Neural crest cell (in vitro differentiated cells): ENCODE measurements at places on chromosomes 2 and 18. TPM values are rescaled to one million over a fixed set of nuclear protein-coding genes. Genes with fewer than 3 reads are reported as not detected.

The CRYGD gene
- not detected in 2 replicates for total RNA-seq

The TLX2 gene
- not detected in 2 replicates for total RNA-seq

The BMP10 gene
- not detected in 2 replicates for total RNA-seq

The ARHGAP28 gene
- total RNA-seq = 20.2 and 22.5 TPM in 2 replicates

The FHOD3 gene
- 28.6 and 29.0 TPM in 2 replicates for total RNA-seq

The MAL gene
- 0.48 and 0.65 TPM in 2 replicates for total RNA-seq

The SEH1L gene
- total RNA-seq = 64.2 and 74.5 TPM in 2 replicates

GRCh38 chr2:19617257-19617848, 258.9 kb upstream of the OSR1 start:
- DNase-seq = no peak

- DNase-seq = no peak
These were observed at the start of gene TRIM54 for GRCh38 chr2:27281855-27282559. TRIM54 (plus strand) TSS chr2:27282429; CDS start chr2:27282732, 303 bp downstream.

DNA sequence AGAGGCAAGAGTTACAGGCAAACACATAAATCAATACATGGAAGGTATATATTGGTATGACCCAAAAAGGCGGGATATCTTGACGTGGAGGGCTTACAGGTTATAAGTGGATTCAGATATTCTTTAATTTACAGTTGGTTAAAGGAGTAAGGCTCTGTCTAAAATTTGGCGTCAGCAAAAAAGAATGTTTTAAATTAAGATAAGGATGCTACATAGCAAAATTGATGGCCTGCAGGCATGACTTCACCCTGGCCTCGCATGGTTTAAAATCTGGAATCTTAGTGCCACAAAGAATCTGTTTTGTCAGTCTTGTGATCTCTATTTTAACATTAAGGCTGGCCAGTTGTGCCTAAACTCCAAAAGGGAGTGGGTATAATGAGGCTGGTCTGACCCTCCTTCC, 58.4 kb upstream of the REL start:
- DNase-seq = no peak

GRCh38 chr2:10086950-10087349, 6.7 kb upstream of the CYS1 start:
- DNase-seq = no peak

- DNase-seq = peak; percentile 5
These were observed 479.3 kb downstream of the CPS1 start for GRCh38 chr2:211035548-211036185.

DNA sequence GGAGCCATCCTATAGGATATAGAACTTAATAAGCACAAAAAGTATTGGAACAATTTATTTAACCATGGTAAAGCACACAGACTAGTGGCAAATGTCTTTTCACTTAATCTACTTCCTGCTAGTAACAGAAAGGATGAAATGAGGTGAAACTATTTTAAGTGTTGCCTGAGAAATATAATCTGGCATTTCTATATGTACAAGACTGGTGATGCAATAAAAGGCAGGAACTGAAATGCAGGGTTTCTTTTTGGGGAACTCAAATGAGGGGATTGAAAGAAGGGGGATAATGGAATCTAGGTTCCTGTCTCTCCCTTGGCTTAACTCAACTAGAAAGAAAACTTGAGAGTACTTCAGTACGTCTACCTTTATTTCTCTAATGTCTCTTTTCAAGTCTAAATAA, 122.3 kb downstream of the MEMO1 start:
- no peak for DNase-seq

- DNase-seq = no peak
These were observed 85.3 kb downstream of the SDC1 start for GRCh38 chr2:20139407-20140172.

DNA sequence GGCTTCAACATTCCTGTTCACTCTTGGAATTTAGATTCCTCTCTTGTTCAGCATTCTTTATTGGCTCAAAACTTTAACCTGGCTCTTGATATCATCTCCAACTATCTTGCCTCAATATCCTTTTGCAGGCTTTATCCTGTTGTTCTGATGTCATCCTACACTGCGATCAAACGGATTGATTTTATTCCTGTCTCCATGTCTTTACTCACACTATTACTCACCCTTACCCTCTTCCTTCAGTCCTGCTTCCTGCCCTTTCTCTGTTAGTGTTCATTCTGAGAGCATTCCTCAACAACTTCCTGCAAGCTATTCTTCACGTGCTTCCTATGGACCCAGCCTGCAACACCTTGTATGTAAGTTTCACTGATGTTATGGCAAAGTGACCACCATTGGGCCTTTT, 264.7 kb downstream of the RNF152 start:
- no peak for DNase-seq

DNA sequence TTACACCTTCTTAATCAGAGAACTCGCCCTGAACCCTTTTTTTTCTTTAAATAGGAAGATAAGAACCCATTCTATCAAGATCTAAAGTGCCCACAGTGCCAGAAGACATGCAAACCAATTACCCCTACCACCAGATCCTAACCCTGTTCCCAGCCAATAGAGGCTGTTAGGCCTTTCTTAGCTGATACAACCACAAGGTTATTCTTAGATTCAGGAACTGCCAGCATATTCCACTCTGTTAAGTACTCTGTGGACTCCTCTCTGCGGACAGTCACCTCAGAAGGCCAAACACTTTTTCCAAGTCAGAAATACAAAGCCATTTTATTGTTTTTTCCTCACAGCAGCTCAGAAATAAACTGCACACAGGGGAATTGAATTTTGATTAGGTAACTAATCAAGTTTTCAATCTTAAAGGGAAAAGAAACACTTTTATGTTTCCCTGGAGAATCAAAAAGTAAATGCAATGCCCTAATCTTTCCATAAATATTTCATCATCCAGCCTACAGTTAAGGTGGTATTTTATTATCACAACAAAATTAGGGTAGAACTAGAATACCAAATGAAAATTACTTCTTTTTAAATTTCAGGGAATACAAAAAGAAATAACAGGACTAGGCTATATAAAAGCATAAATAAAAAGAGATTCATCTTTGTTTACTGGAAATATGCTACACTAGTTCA, 111.4 kb downstream of the NBAS start:
- no peak for DNase-seq

GRCh38 chr2:162711832-162712540, 126.6 kb downstream of the KCNH7 start:
- no peak for DNase-seq

DNA sequence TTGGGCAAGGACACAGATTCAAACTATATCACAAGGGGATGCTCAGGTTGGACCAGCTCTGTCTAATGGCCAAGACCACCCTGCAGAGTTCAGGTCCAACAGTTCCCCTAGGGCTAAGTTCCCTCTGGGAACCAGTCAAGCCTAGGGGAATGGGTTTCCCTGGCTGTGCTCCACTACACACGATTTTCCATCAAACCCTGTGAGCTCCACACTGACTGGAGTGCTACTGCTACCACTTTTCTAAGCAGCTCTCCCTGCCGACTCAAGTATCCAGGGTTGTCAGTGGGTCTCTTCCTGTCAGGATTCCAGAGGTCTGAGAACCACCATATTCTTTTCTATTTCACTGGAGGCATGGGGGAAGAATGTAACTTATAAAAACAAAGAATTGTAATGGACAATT, 280.4 kb upstream of the COL3A1 start:
- no peak for DNase-seq

- DNase-seq = no peak
These were observed 266.2 kb downstream of the PHLPP1 start for GRCh38 chr18:62981566-62981965.

DNA sequence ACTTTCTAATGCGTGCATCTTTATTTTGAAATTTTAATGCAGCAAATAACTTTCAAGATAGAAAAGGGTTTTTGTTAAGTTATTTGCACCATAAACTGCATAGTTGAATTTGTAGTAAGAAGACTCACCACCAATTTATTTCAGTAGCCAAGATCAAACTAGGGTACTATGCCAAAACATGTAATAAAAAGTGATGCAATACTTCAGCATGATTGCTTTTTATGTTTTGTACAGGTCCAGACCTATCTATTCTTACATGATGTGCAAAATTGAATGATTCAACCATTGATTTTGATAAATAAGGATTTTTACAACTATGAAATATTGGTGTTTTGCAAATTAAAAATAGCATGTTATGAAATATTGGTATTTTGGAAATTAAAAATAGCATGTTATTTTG, 26.7 kb downstream of the AGPS start:
- no peak for DNase-seq

GRCh38 chr2:4762951-4763376, 929.2 kb upstream of the SOX11 start:
- DNase-seq = peak; percentile 54

DNA sequence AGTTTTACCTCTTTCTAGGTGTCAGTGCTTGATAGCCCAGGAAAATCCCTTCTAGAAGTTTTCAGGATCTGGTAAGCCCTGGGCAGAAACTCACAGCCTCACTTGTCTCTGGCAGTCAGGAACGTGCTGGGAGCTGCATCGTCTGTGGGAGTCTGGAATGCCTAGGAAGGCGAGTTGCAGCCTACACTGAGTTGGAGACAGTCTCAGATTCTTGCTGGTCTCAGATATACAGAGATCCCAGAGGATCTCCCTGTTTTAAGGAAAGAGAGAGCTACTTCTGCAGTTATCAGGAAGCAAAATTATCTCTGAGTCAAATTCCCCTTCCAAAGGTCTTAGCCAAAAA, 104.4 kb upstream of the CDC42EP3 start:
- no peak for DNase-seq

DNA sequence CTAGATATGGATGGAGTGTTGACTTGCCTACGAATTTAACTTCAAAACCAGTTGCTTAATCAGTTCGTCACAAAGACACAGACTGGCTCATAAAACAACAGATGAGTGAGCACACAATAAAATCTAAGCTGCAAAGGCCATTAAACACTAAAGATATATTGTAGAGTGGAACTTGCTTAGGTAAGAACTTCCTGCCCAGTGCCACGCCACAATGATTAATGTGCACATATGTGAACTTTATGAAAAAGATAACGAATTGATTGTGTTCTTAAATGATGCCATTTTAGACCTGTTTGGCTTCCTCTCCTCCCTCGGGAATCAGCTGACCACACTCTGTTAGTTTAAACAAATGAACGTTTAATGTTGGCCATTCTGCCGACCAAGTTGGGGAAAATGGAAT, 2031.3 kb upstream of the CELF4 start:
- no peak for DNase-seq

DNA sequence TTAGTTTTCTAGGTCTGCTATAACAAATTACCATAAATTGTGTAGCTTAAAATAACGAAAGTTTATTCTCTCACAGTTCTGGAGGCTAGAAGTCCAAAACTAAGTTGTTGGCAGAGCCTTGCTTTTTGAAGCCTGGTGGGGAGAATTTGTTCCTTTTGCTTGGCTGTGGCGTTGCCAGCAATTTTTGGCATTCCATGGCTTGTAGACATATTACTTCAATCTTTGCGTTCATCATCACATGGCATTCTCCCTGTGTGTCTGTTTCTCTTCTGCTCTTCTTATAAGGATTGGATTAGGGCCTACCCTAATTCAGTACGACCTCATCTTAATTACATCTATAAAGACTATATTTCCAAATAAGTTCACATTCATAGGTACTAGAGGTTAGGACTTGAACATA, 217.7 kb downstream of the MBD5 start:
- no peak for DNase-seq

DNA sequence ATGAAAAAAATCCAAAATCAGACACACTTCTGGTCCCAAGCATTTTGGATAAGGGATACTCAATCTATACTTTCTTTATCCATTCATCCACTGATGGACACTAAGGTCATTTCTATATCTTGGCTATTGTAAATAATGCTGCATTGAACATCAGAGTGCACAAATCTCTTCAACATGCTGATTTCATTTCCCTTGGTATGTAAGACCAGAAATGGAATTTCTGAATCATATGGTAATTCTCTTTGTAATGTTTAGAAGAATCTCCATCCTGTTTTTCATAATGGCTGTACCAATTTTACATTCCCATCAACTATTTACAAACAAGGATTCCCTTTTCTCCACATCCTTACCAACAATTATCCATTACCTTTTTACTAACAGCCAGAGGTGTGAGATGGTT, 33.7 kb upstream of the MCM6 start:
- DNase-seq = no peak

DNA sequence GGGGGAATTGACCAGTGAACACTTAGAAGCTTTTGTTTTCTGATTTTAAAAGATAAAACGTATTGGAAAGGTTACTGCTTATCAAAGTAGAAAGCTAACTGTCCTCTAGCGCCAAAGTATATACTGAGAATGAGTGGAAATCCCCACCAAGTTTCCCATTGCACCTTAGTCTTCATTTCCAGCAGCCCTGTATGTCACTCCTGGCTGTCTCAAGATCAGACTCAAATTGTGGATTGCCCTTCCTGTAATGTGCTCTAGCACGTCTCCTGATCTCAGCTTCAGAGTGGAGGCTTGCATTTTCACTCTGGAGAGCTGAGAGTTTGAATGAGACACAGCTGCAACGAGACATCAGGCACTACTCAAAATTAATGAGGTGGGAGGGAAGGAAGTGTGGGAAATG, 26.6 kb downstream of the MFF start:
- no peak for DNase-seq

- no peak for DNase-seq
These were observed 74.5 kb downstream of the CABLES1 start for GRCh38 chr18:23209796-23210195.

GRCh38 chr2:128288781-128289180, 29.9 kb downstream of the HS6ST1 start:
- no peak for DNase-seq

DNA sequence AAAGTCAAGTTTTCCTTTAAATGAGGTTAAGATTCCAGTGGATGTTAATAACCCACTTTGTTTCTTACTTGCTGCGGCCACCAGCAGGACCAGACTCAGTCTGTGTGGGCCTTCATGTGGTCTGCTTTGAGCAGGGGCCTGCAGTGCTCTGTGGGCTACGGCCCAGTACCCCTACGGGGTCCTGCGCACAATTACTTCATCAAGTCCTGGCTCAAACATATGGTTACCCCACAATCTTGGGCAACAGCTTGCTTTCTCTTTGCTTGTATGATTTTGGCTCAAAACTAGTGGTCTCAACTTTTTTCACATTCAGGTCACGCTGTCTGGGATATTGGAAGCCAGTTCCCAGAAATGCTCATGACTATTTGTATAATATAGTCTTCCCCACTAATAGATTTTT, 64.2 kb downstream of the PTPN2 start:
- DNase-seq = no peak
